Activated CD4-positive, alpha-beta T cell treated with anti-CD3 and anti-CD28 coated beads, Interleukin-2, amount 10 ng/mL, durations not matched to agents 24 days and 14 days (primary cell): ENCODE measurements at places on chromosomes 16 and 17. TPM values are rescaled to one million over a fixed set of nuclear protein-coding genes. Genes with fewer than 3 reads are reported as not detected.

Gene ADGRG3
- not detected in 2 replicates for total RNA-seq

Gene AIPL1
- not detected in 2 replicates for total RNA-seq

Gene KRT12
- total RNA-seq = not detected in 2 replicates

Gene PLA2G10
- not detected in 2 replicates for total RNA-seq

Gene RPTOR
- total RNA-seq = 67.2 and 68.2 TPM in 2 replicates

Gene KRTAP4-3
- total RNA-seq = not detected in 2 replicates

Gene KARS1
- total RNA-seq = 285 and 296 TPM in 2 replicates

Gene CCL17
- total RNA-seq = 0.66 TPM in 1 of 2 replicates, not detected in the other

Gene KRT33A
- not detected in 2 replicates for total RNA-seq

Gene IGF2BP1
- total RNA-seq = 0.09 TPM in 1 of 2 replicates, not detected in the other

Gene CCT6B
- total RNA-seq = 0.40 and 1.3 TPM in 2 replicates

Gene MT3
- 5.9 and 9.3 TPM in 2 replicates for total RNA-seq

Gene CHD9NB
- 0.14 and 0.16 TPM in 2 replicates for total RNA-seq

Gene SEZ6L2
- 0.26 and 0.61 TPM in 2 replicates for total RNA-seq

Gene ZNF200
- total RNA-seq = 13.1 and 13.4 TPM in 2 replicates

Gene ARL5C
- not detected in 2 replicates for total RNA-seq

Gene CTRB1
- not detected in 2 replicates for total RNA-seq

Gene ATP2A1
- total RNA-seq = 1.8 and 2.4 TPM in 2 replicates

Gene QRICH2
- total RNA-seq = 2.2 and 2.5 TPM in 2 replicates

Gene KRTAP4-16
- not detected in 2 replicates for total RNA-seq

Gene SALL1
- total RNA-seq = not detected in 2 replicates

Gene PDIA2
- total RNA-seq = not detected in 2 replicates

Gene ZKSCAN2
- 6.3 and 6.8 TPM in 2 replicates for total RNA-seq

Gene TLCD3B
- 1.5 and 1.8 TPM in 2 replicates for total RNA-seq

Gene DNAAF1
- total RNA-seq = not detected in 2 replicates

Gene GNGT2
- 18.2 and 19.5 TPM in 2 replicates for total RNA-seq

Gene ADCY9
- 8.9 and 9.6 TPM in 2 replicates for total RNA-seq

Gene PYDC1
- total RNA-seq = not detected in 2 replicates

Gene SLC2A4
- 0.17 and 0.37 TPM in 2 replicates for total RNA-seq

Gene NAGLU
- 20.4 and 20.7 TPM in 2 replicates for total RNA-seq

Gene CACNA1H
- 0.05 and 0.07 TPM in 2 replicates for total RNA-seq

Gene ZNF469
- total RNA-seq = 0.57 and 0.63 TPM in 2 replicates

Gene NKD1
- 0.77 and 1.7 TPM in 2 replicates for total RNA-seq

Gene PRDM7
- not detected in 2 replicates for total RNA-seq

Gene AANAT
- not detected in 2 replicates for total RNA-seq
